Ureter (tissue), 1 donor: ENCODE measurements at places on chromosomes 5 and 9. TPM values are rescaled to one million over a fixed set of nuclear protein-coding genes. Genes with fewer than 3 reads are reported as not detected.

The CMBL gene
- total RNA-seq: 20.7 TPM

- DNase-seq: no peak
Observed at GRCh38 chr9:9764821-9765220, 848.0 kb downstream of the PTPRD start.

The HACD4 gene
- 4.1 TPM for total RNA-seq

- no peak for DNase-seq
Observed at GRCh38 chr9:7130266-7130820, 372.6 kb downstream of the KDM4C start.

GRCh38 chr5:97009212-97009898, 73.5 kb downstream of the LNPEP start:
- DNase-seq: no peak

- no peak for DNase-seq
Observed at GRCh38 chr5:170769246-170769645, 14.3 kb upstream of the GABRP start.

The PCDHGA12 gene
- 5.0 TPM for total RNA-seq

DNA sequence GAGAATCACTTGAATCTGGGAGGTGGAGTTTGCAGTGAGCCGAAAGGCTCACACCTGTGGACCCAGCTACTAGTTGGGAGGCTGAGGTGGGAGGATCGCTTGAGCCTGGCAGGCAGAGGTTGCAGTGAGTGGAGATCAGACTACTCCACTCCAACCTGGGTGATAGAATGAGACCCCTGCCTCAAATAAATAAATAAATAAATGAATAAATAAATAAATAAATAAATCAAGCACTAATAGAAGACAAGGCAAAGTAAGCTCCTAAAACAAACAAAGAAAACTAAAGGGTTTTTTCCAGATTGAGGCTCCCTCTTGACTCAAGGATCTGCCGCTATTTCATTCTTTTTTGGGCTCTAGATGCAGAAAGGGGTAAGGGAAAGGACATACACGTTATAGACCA, 34.7 kb upstream of the CLINT1 start:
- DNase-seq: no peak

DNA sequence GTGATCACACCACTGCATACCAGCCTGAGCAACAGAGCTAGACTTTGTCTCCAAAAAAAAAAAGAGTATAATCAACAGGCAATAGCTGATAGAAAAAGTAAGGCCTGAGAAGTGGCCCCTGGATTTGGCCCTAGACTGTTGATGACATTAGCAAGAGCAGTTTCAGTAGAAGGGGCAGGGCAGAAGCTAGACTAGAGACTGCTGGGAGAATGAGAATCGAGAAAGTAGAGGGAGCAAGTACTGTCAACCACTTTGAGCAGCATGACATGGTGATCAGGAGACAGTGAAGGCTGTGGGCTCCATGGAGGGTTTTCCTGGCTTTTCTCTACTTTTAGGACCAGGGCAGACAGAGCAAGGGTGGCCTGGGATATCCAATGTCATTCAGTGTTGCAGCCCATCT, 34.9 kb upstream of the B4GALT1 start:
- no peak for DNase-seq

The ANKRD18B gene
- total RNA-seq: 12.3 TPM

DNA sequence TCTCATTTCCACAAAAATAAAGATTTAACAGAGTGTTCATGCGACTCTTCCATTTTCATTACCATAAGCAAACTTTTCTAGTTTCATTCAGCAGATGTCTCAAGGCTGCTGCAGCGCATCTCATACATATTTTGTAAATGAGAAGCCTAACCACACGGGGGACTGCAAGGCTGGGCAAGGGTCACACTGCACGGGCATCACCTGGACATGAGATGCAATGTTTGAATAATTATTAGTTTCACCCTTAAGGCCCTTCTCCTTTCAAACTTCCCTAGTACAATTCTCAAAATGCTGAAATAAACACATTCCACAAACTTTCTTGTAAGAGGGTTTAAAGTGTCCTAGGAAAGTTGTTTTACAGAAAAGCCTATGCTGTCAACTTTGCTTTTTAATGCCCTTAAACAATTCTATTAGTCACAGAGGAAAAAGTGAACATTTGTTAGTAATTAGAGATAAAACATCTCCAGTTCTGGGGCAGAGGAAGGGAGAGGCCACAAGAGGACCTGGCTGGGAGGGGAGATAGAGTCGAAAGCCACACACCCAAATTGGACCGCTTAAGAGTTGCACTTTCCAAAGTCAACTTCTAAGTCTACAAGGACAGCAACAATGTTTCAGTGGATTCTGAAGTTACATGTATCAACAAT, 1.3 kb downstream of the DENND1A start:
- DNase-seq: no peak

DNA sequence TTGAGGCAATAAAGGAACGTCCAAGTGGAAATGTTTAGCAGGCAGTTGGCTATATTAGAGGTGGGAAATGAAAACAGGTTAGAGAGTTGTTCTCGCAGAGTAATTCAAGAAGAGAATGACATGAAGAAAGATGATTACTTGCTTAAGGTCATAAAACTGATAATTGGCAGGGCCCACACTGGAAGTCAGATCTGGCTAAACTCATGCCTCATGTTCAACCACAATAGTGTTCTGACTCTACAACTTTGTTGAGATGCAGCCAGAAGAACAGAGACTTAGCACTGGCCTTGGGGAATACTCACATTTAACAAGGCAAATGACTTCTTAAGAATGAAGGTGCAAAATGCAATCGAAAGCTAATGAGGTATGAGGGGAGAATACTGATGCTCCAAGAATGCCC, 27.2 kb upstream of the TNFSF8 start:
- DNase-seq: no peak

DNA sequence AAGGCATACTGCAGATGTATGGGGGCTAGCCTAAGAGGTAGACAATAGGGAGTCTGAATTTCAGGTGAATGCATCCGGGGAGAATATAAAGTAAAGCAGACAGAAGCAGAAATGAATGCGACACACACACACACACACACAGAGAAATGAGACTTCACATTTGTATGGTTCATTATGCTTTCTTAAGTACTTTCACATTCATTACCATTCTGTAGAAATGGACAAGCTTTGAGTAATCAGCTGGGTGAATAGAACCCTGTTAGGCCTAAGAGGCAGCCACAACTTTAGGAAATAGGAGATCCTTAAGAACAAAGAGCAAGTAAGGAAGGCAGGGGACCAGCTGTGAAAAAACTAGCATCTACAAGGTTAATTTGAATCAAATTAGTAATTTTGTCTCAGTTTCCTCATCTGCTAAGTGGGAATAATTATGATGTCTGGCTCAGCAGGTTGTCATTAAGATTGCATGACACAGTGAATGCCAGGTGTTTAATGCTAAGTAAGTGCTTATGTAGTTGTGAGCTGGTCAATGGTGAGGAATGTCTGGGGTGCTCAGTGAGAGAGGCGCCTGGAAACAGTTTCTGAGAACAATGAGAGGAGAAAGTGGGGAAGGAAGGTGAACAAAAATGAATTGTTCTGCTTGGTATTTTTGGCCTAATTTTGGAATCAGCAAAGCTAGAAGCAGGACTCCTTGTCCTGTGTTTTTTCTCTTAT, 265.8 kb upstream of the CLINT1 start:
- no peak for DNase-seq

DNA sequence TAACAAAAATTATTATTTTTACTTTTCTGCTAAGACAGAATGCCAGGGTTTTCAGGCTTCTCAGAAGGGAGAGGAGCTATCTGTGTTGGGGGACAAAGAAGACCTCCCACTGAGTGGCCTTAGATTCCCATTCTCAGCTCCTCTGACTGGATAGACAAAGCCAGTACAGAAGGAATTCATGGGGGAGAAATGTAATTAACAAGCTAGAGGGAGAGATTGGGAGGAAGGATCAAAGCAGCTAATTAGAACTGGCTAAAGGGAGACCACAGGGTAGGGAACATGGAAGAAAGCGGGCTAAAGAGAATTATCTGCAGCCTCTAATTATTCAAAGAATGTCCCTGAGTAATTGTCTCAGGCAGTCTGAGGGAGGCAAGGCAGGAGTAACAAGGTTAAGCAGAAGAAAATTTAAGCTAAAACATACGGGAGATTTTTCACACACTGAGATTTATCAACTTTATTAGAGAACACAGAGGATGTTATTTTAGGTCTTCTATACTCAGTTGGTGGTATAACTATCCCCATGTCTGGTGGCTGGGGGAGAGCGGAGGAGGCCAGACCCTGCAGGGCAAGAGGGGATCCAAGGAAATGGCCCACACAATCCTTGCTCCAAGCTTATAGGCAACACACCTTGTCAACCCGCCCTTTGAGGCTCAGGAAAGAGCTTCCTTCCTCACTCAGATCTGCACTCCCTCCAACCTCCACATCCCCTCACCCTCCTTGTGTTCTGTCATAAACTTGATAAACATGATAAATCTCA, 87.7 kb upstream of the LRRTM2 start:
- DNase-seq: no peak
